ENCODE measurements at places on chromosomes 6 and 20. TPM values are rescaled to one million over a fixed set of nuclear protein-coding genes. Genes with fewer than 3 reads are reported as not detected.

SLC24A3 gene
- total RNA-seq = 7.1 TPM

SLPI gene
- 52.0 TPM for total RNA-seq

ZSCAN16 gene
- 2.8 TPM for total RNA-seq

HLA-DQA1 gene
- 3.2 TPM for total RNA-seq

PROKR2 gene
- total RNA-seq = not detected

TNFRSF6B gene
- total RNA-seq = 3.4 TPM

DLL1 gene
- 11.2 TPM for total RNA-seq

SOX18 gene
- 3.7 TPM for total RNA-seq

TMEM200A gene
- total RNA-seq = 9.3 TPM

DEFB124 gene
- total RNA-seq = not detected

MATN4 gene
- 0.99 TPM for total RNA-seq

RSPH4A gene
- total RNA-seq = 0.49 TPM

Data from skin of body (tissue), 3 donors.